ENCODE measurements at places on chromosomes 3 and 15. TPM values are rescaled to one million over a fixed set of nuclear protein-coding genes. Genes with fewer than 3 reads are reported as not detected.

DNA sequence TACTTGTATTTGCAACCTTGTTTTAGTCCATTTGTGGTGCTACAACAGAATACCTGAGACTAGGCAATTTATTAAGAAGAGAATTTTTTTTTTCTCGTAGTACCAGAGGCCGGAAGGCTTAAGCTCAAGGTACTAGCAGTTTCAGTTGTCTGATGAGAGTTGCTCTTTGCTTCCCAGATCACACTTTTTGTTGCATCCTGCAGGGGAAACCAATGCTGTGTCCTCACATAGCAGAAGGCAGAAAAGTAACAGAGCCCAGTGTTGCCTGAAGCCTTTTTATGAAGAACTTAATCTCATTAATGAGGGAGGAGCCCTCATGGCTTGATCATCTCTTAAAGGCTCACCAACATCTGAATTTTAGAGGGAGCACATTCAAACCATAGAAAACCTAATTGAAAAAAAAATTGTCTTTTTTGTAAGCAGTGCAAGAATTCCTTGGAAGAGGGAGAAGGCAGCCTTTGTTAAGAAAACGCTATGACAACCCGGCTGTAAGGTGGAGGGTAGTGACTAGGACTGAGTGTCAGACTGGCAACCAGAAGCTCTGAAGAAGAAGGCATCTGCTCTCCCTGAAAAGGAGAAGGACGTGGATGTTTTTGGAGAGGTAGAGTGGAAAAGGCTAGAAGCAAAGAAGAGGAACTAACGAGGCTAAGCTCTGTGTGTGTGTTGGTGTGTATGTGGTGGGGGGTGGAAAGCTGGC, 1245.3 kb downstream of the ROBO2 start:
- DNase-seq: no peak

GRCh38 chr15:68683026-68683425, 104.2 kb downstream of the CORO2B start:
- no peak for DNase-seq

The SUCLG2 gene
- 73.9 TPM for total RNA-seq

DNA sequence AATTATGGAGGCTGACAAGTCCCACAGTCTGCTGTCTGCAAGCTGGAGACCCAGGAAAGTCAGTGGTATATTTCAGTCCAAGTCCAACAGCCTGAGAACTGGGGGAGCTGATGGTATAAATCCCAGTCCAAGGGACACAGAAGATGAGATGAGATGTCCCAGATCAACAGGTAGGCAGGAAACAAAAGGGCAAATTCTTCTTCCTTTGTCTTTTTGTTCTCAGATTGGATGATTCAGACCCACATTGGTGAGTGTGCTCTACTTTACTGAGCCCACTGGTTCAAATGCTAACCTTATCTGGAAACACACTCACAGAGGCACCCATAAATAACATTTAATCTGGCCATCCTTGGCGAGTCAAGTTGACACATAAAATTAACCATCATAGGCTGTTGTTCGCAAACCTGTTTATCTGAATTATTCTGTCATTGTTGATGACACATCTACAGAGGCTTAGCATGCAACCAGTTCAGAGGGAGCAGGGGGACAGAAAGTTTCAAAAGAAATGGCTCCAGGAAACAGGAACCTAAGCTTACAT, 62.7 kb upstream of the ITGA11 start:
- peak; percentile 46 for DNase-seq

DNA sequence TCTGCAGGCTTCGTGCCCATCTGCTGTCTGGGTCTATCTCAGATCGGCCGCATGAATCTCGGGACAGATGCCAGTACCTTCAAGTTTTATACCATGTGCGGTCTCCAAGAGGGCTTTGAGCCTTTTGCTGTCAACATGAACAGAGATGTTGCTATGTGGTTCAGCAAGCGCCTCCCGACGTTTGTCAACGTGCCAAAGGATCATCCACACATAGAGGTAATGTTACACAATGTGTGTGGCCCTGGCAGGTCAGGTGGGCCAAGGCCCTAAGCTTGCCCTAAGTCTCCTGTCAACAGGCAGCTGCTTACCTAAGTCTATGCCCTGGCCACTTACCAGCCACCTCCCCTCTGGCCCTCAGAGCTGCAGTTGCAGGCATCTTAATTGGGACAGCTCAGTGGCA, 324.0 kb upstream of the CHRM5 start:
- no peak for DNase-seq

The PPP1R14D gene
- total RNA-seq: not detected

- no peak for DNase-seq
Measured at GRCh38 chr15:65766422-65767263, 25.4 kb downstream of the DENND4A start.

DNA sequence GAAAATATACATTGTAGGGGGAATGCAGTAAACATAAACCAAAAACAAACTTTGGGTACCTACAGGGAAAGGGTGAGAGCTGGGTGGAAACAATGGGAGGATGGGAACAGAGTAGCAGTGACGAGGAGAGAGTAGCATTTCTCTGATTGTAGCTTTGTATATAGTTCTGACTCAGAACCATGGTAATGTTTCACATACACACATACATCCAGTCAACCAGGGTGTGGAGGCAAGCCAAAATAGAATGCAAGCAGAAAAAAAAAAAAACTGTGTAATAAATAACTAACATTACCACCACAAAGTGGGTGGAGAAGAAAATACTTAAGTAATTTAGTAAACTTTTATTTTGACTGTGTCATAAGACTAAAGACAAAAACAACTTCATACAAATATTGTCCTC, 27.2 kb downstream of the BCL2A1 start:
- peak; percentile 10 for DNase-seq

The RARB gene
- 3.1 TPM for total RNA-seq

GRCh38 chr3:170081079-170081741, 43.4 kb downstream of the GPR160 start:
- peak; percentile 84 for DNase-seq

- DNase-seq: peak; percentile 66
Measured at GRCh38 chr15:90650117-90650955, 66.8 kb upstream of the BLM start.

DNA sequence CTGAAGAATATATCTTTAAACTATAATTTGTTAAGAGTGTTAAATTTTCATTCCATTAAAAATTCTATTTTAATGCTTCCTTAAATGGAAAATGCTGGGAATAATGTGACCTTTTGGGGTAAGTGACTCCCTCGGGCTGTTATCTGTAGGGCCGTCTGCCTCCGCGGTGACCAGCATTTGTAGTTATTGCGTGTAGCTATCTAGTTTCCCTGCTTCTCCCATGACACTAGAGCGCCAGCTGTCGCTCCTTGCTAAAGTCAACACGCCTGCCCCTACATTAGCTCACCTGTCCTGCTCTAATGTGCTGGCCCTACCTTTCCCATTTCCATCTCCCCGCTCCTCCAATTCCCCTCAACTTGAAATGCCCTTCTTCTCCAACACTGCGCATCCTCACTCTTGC, 12.4 kb upstream of the CHRM5 start:
- no peak for DNase-seq

- DNase-seq: peak; percentile 69
Measured at GRCh38 chr3:197465996-197466549, 89.7 kb downstream of the BDH1 start.

- no peak for DNase-seq
Measured at GRCh38 chr3:112365035-112365434, 32.1 kb downstream of the CD200 start.

Data from fibroblast of the aortic adventitia (primary cell).